ENCODE measurements at places on chromosomes 4 and X. TPM values are rescaled to one million over a fixed set of nuclear protein-coding genes. Genes with fewer than 3 reads are reported as not detected.

PPP2R2C gene
- not detected for total RNA-seq

UCP1 gene
- not detected for total RNA-seq

HTATSF1 gene
- 36.8 TPM for total RNA-seq

CT83 gene
- total RNA-seq, result not detected

PUDP gene
- total RNA-seq, result 28.7 TPM

SHROOM3 gene
- 1.0 TPM for total RNA-seq

PABPC4L gene
- total RNA-seq, result 0.79 TPM

AFM gene
- total RNA-seq, result not detected

SLC10A4 gene
- total RNA-seq, result not detected

PLAC8 gene
- 2.1 TPM for total RNA-seq

Measured in mammary microvascular endothelial cell (primary cell).